Lower leg skin (tissue), 4 donors: ENCODE measurements at places on chromosomes 2 and 18.

DNA sequence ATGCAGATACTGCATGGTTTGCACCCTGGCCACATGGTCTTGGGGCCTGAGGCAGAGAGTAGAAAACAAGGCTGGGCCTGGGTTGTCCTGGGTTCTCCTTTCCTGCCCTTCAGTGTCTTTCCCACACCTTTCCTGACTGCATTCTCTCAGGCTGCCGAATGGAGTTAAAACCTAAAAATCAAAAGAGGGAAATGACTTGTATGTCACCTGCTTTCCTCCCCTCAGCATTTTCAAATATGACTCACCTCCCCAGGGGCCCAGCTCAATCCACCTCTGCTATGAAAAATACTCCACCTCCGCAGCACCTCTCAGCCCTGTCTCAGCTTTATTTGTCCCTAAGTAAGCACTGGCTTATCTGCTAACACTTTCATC, 457.8 kb upstream of the MEX3C start:
- no peak for DNase-seq

GRCh38 chr18:32010124-32010721, 8.4 kb upstream of the RNF125 start:
- no peak for DNase-seq

GRCh38 chr18:7945882-7946281, 378.8 kb downstream of the PTPRM start:
- no peak for DNase-seq

GRCh38 chr2:47862949-47863348, 43.3 kb downstream of the FBXO11 start:
- no peak for DNase-seq

- DNase-seq: no peak
Measured at GRCh38 chr2:160085662-160086061, 23.2 kb upstream of the PLA2R1 start.

GRCh38 chr2:71609958-71610357, 156.6 kb downstream of the DYSF start:
- DNase-seq: peak; percentile 4

DNA sequence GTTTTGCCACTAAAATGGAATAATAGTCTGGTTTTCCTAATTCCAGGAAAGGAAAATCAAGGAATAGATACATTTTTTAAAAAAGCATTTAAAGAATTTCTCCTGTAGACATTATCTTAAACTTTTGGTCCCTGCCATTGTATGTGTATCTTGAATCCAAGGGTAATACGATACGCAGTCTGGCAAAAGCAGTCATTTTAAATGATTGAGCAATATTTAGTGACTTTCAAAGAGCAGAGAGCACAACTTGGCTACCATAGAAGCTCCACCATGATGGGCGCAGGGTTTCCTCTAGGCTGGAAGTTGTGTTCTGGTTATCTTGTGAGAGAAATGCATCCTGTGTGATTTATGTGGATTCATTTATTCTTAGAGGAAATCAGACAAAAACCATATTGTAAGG, 92.9 kb downstream of the NEDD4L start:
- DNase-seq: no peak

DNA sequence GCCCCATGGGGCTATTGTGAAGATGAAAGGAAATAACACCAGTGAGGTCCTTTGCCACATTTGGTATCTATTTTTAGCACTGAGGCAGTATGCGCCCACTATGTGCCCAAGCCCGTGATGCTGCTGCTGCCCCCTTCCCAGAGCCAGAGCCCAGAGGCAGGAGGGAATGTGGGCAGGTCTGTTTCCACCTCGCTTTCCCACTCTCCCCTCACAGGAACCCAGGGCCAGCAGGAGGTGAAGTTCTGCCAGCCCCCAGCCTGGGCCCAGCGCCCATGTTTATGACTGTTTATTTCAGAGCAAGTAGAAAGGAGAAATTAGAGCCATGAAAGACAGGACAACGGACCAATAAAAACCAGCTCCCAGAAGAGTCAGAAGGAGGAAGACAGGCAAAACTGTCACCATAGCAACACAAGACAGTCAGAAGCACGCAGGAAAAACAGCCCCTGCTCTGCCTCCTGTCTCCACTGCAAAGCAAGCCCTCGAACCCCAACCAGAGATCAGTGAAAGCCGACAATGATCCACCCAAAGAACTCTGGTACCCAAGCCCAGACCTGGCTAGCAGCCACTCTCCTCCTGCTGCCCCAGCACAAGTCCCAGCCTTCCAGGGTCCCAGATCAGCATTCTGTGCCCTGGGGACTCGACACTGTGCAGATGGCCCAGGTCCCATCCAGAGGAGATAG, 1.4 kb downstream of the CYRIA start:
- peak; percentile 40 for DNase-seq

- no peak for DNase-seq
Measured at GRCh38 chr18:9734189-9734588, 26.1 kb downstream of the RAB31 start.

DNA sequence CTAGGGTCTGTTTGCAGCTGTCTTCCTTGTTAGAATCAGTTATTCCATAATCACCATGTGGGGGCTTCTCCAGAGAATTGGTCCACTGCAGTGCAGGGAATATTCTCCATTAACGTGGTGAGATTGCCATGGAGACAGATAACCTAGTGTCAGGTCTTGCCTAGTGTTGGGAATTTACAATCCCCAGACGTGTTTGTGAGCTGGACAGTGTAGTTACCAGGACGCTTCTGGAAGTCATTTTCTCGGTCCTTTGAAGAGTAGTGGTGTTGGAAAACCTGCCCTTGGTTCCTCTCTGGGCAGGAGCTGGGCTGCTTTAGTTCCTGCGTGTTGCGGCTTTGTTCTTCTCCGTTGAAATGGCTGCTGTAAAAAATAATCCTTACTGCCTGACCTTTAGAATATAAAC, 68.8 kb upstream of the LYPD6B start:
- no peak for DNase-seq

DNA sequence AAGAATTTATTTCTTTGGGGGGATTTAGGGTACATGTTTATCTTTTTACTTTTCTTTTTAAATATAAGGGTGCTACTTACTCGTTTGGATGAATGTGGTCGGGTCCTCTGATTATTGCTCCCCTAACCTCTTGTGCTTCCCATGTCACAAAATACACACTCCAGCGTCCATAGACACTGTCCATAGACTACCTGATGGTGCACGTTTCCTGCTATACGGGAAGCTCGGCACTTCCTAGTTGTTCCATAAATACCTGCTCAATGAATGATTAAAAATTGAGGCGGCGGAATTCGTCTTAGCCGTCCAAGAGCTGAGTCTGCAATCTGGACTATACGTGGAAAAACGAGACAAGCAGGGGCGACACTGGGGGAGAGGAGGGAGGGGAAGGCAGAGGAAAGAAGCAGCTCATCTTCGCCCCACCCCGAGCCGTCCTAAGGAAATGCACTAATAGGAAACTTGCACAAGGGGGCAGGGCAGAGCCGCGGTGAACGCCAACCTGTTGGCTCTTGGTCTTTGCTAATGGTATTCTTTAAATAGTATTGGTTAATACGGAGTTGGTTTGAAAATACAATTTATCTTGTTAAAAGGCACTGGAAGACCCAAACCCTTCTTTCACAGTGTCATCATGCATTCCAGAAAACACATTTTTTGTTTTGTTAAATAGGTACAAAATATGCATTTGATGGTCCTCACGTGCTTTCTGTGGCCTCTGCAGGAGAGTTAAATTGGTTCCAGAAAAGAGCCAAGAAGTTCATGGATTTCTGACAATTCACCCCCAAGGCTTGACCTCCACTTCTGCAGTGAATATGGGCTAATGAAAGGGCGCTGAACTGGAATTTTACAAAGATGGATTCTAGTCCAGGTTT, 73.0 kb upstream of the KCTD1 start:
- DNase-seq: no peak

DNA sequence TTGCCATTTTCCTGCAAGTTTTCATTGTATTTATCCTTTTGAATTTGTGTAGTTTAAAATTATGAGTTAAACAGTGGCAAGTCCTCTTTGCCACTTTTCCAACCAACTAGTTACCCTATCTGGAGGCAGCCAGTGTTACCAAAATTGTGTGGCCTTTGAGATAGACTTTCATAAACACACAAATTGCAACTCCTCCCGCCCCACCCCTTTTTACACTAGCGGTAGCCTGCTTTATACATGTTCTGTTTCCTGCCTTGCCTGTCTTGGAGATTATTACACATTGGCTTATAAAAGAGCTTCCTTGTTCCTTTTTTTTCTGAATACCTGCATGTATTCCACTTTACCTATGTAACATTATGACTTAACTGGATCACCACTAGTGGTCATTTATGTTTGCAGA, 56.5 kb downstream of the RPIA start:
- no peak for DNase-seq

- no peak for DNase-seq
Measured at GRCh38 chr2:147715807-147716206, 129.0 kb upstream of the ACVR2A start.

DNA sequence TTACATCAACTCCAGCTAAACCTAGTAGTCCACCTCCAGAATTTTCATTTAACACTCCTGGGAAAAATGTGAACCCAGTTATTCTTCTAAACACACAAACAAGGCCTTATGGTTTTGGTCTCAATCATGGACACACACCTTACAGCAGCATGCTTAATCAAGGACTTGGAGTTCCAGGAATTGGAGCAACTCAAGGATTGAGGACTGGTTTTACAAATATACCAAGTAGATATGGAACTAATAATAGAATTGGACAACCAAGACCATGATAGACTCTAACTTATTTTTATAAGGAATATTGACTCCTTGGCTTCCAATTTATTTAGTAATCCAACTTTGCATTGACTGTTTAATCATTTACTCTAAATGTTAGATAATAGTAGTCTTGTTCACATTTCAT, 44.2 kb downstream of the NLRC4 start:
- DNase-seq: no peak

GRCh38 chr2:190678444-190679162, 29.7 kb downstream of the NAB1 start:
- DNase-seq: no peak

- no peak for DNase-seq
Measured at GRCh38 chr2:42929546-42930024, 137.2 kb upstream of the HAAO start.

DNA sequence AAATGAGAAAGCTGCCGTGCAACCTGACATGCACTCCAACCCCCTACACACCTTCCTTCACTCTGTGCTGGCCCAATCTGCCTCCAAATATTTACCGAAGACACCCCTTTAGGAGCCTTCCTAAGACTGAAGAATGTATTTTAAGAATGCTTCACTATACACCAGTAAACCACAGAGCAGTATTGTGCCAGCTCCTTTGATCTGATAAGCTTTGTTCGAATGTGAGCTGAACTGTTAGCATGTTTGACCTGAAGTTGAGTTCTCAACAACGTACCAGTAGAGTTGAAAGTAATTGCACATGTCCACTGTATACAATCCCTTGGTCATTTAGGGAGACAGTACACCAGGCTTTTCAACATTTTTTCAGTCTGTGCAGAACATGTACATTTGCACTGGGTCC, 259.2 kb downstream of the TGIF1 start:
- DNase-seq: no peak

- DNase-seq: no peak
Measured at GRCh38 chr18:79111483-79111882, 42.3 kb downstream of the ATP9B start.

- no peak for DNase-seq
Measured at GRCh38 chr2:212088353-212088752, 450.2 kb downstream of the ERBB4 start.

DNA sequence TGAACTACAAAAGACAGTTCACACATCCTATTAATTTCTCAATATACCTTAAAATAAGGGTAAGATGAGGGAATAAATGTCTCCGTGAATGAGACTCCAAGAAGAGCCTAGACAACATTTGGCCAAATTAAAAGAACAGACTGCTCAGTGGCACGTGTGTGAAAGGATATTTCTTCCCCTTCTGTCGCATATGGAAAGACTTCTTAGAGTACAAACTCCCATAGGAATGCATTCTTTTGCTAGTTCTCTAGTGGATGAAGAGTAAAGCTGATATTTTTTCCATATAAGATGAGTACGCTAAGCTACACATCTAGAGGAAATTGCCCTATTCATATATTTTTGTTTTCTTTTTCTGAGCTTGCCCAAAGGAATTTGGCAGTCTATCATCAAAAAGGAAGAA, 710.0 kb upstream of the ID2 start:
- DNase-seq: no peak

- no peak for DNase-seq
Measured at GRCh38 chr18:48003426-48004349, 73.2 kb upstream of the SMAD2 start.

- no peak for DNase-seq
Measured at GRCh38 chr18:37714691-37715090, 149.1 kb upstream of the CELF4 start.

DNA sequence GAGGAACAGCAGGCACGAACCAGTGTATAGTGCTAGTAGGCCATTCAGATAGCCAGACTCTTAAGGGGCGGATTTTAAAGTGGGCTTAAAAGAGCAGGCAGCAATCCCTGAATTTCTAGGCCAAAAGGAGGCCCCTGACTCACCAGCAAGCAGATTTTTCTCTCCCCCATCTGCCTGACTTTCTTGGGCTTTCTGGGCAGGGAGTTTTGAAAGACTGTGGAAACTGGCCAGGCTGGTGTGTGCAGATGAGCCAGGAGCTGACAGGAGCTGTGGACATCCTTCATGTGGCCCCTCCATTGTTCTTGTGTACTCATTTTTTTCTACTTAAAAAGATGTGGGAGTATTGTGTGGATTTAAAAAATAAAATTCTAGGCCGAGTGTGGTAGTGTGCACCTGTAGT, 59.0 kb downstream of the GLI2 start:
- DNase-seq: no peak

GRCh38 chr2:10668402-10669012, 21.3 kb downstream of the NOL10 start:
- DNase-seq: no peak

DNA sequence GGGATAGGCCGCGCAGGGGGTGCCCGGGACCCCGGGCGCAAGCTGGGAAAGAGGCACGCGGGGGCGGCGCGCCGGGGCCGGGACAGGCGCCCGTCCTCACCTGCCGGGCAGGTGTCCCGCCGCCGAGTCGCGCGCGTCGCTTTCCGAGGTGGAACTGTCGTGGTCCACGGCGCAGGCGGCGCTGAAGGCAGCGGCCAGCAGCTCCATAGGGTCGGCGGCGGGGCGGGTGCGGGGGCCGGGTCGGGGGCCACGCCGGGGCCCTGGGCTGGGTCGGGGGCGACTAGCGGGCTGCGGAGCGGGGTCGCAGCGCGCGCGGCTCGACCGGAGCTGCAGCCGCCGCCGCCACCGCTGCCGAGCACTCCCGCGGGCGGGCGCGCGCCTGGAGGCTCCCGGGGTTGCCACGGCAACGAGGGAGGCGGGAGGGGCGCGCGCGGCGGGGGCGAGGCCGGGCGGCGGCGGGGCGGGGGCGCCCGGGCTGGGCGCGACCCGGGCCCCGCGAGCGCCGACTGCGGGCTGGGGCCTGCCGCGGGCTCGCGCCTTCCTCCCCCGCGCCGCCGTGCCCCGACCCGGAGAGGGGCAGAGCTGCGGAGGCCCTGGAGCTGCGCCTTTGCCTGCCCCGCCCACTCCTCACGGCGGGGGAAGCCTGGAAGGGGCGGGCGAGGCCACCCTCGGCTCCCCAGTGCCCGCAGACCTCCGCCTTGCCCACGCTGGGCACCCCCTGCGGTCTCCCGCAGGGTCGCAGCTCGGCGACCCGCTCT, 57.9 kb downstream of the SNORC start:
- no peak for DNase-seq
